H1 (cell line): ENCODE measurements at places on chromosomes 6 and 20. TPM values are rescaled to one million over a fixed set of nuclear protein-coding genes. Genes with fewer than 3 reads are reported as not detected.

TRIM15 gene
- 0.48 and 0.54 TPM in 2 replicates for total RNA-seq

- no peak for DNase-seq
These were observed 308.1 kb downstream of the EPM2A start for GRCh38 chr6:145427232-145427631.

- DNase-seq = no peak
These were observed 95.9 kb downstream of the SAMD5 start for GRCh38 chr6:147604373-147604772.

DNA sequence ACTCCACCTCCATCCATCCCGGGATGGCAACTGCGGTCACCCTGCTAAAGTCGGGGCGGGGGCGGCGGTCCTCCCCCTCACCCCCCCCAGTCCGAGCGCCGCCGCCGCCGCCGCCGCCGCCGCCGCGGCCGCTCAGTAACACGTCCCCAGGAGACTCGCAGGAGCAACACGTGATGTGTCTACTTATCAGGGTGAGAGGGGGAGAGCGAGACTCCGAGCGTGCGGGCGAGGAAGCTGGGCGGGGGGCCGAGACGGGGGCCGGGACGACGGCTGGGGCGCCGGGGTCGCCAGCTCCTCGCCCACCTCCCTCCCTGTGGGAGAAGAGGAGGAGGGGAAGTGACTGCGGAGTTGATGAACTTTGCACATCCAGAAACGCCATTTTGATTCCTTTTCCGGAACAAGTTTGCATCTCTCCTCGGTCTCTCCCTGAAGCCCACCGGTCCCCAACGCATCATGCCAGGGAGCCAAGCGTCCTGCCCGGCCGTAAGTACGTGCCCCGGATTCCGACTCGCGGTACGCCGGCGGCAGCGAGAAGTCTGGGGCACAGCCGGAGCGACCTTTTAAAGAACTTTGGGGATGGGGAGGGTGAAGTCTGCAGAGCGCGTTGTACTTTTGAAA lies at the start of gene RREB1:
RREB1 (plus strand) TSS at position 384 of the 618 bp plus-strand sequence. CDS start 73,951 bp downstream, outside the sequence.
- no peak for DNase-seq

GRCh38 chr6:157681041-157681650 lies 141.9 kb upstream of the SNX9 start:
- DNase-seq = no peak

DNA sequence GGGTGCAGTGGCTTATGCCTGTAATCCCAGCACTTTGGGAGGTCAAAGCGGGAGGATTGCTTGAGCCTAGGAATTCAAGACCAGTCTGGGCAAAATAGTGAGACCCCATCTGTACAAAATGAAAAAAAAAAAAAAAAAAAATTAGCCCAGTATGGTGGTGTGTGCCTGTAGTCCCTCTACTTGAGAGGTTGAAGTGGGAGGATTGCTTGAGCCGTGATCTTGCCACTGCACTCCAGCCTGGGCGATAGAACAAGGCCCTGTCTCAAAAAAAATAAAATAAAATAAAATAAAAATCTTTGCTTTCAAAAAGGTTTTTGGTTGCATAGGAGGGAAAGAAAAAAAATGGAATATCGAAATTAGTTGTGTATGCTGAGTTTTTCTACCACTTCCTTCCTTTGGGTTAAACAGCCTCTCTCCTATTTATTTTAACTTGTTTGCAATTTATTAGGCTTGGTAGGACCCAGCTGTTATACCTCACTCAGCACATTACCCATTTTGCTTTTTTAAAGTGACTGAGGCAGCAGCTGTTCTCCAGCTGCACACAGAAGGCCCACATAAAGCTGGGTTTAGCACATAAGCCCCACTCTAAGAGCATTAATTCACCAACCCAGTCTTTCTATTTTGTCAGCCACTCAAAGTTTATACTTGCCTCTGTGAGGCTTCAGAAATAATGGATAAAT lies 152.3 kb downstream of the ZFAND3 start:
- no peak for DNase-seq
